Gastroesophageal sphincter (tissue), 4 donors: ENCODE measurements at places on chromosomes 3 and 15. TPM values are rescaled to one million over a fixed set of nuclear protein-coding genes. Genes with fewer than 3 reads are reported as not detected.
A peak's percentile ranks its signal among the peaks of the same experiment; 100 is the strongest.

DNA sequence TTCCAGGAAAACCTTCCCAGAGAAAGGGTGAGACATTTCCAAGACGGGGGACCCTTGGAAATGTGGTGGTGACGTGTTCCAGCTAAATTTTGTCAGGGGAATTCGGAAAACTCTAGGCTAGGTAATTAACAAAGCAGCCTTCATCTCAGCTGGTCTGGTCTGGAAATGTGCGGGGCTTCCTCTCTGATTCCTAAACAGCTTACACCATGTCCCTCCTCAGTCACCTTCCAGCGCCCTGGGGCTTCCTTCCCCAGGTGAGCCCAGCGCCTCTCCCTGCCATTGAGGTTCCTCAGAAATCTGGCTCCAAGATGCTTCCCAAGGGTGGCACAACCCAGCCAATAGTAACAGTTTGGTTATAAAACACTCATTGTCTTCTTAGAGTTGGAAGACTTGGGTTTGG, 571 bp downstream of the ACAD9 start:
- no peak for ATAC-seq

DNA sequence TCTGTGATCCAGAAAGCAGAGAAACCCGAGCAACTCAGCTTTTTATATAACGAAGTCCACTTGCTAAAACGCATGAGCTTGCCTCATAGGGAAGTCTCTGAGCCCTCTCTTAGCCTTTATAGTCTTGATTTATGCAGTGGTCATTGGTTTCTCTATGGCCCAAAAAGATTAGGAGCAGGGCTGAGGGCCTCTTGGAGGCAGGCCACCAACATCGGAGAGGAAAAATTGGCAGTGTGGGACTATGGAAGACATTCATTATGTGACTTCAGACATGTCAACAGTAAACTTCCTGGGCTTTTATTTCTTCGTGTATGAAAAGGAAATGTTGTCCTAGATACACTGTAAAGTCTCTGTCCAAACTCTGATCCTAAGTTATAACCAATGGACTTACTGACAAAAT, 13.5 kb downstream of the RAB8B start:
- ATAC-seq = no peak

GRCh38 chr3:156816091-156816793, 9.9 kb upstream of the LEKR1 start:
- ATAC-seq = peak; percentile 51

DNA sequence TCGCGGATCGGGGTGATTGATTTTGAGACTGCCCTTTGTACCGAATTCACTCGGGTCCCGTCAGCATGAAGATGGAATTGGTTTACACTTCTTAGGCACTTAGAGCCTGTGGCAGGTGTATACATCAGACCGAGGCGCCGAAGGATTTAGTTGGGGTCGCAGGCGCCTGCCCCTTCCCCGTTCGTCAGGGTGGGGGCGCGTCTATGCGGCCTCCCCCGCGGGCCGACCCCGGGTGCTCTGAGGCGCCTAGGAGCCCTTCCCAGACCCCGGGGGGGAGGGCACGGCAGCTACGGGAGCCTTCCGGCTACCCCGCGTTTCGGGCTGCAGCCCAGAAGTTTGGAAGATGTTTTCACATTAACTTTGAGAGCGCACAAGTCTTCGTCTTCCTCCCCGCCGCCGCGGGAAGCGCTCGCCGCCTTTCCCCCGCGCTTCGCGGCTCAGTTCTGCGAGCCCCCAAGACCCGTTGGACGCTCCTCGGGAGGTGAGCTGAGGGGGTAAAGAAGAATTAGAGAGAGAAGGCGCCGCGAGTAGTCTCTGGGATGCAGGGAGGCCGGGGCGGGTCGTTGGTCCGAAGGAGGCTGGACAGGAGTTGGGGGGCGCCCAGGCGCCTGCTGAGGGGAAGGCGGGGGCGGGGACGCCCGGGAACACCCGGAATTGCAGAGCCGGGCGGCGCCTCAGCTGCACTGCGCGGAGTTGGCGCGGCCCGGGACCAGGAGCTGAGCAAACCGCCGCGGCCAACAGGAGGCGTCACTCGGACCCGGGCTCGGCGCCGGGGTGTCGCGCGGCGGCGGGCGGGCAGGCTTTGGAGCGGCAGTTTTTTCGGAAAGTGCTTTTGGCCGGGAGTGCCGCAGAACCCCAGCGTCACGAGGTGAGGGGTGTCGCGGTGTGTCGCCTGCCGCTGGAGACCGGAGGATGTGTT, 780 bp downstream of the TIPARP start:
- ATAC-seq = peak; percentile 17

- ATAC-seq = no peak
These were observed 7.1 kb downstream of the CELSR3 start for GRCh38 chr3:48655606-48656005.

DNA sequence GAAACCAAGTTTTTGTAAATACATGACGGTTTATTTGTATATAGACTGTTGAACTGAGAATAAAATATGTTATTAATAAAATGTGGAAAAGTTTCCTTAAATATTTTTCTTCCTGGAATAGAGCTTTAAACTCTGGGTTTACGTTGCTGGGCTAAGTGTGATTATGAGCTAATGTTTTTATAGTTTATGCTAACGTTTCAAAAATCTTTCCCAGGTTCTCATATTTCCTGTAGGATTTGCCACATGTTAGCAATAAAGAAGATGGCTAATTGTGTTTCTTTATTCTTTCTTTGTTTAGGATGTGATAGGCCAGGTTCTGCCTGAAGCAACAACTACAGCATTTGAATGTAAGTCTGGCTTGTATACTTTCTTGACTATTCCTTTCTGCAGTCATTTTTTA, 7.2 kb downstream of the MAP2K5 start:
- ATAC-seq = no peak

- ATAC-seq = no peak
These were observed 21.4 kb upstream of the SPPL2A start for GRCh38 chr15:50786871-50787270.

DNA sequence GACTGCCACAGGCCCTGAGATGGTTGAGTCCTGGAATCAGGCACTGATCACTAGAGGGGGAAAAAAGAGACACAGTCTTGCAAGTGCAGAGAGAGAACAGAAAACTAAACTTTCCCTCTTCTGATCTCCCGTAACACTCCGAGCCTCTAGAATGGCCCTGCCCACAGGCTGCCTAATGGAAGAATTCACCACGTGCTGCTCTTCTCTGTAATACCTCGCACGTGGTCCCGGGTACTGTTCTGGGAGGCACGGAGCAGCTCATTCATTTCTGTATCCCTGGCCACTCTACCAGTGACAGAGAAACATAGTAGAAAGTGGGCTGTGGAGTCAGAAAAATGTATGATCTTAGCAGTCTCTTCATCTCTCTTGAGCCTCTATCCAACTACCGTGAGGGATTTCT, 30.4 kb downstream of the VGLL4 start:
- ATAC-seq = no peak

DNA sequence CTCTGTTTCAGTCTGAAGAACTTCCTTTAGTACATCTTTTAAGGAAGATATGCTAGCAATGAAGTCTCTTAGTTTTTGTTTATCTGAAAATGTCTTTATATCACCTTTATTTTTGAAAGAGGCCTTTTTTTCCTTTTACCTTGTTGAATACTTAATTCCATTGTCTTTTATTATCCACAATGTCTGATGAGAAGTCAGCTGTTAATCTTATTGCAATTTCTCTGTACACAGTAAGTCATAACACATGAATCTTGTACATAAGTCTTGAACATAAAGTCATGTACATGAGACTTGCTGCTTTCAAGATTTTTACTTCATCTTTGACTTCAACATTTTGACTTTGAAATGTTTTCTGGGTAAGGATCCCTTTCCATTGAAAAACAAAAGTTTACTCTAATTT, 424.3 kb upstream of the ATP10A start:
- no peak for ATAC-seq

DNA sequence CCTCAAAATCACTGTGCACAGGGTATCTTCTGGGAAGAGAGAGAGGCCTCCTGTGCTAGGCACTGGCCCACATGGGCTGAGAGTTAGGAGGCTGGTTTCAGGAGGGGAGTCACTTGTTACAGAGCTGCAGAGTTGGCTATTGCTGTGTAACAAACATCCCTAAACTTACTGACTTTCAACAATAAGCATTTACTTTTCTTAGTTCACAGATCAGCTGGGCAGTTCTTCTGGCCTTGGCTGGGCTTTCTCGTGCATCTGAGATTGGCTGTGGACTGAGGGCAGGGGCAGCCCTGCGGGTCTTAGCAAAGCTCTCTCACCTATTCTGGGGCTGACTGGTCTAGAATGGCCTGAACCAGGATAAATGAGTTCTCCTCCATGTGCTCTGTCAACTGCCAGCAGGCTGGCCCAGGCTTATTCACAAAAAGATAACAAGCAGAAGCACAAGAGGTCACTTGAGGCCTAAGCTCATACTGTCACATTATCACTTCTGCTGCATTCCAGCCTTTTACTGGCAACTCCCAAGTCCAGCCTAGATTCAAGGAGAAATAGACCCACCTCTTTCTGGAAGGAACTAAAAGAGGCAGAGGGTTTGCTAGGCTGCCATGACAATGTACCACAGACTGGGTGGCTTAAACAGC, 17.2 kb upstream of the RBSN start:
- no peak for ATAC-seq

- no peak for ATAC-seq
These were observed 7.9 kb downstream of the FEM1B start for GRCh38 chr15:68285259-68285980.

DNA sequence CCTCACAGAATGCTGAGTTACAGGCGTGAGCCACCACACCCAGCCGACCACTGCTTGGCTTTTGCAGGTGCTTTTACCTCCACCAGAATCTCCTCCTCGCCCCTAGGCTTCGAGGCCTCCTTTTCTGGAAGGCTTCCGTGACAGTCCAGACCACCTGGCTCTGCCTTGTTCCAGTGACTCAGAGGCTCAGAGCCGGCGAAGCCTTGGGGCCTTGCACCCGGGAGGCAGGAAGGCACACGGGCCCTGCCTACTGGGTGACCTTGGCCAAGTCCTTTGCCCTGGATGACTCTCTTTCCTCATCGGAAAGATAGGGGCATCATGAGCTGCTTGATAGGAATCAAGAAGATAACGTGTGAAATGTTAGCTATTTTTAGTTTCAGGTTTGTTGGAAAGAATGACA, 31.3 kb upstream of the FURIN start:
- no peak for ATAC-seq

Gene OXTR
- 0.27 TPM for total RNA-seq

Gene FAIM
- 20.8 TPM for total RNA-seq

Gene TJP1
- total RNA-seq = 101 TPM

Gene FOXB1
- total RNA-seq = not detected

Gene KNG1
- total RNA-seq = not detected

Gene IL12A
- 0.32 TPM for total RNA-seq

Gene DUOXA1
- 0.67 TPM for total RNA-seq

Gene PLSCR4
- total RNA-seq = 42.0 TPM

Gene NAA80
- total RNA-seq = 4.2 TPM

Gene ZIC4
- total RNA-seq = 0.13 TPM

Gene TPRG1
- 2.8 TPM for total RNA-seq

Gene RBP2
- total RNA-seq = not detected
